ENCODE measurements at places on chromosomes 2 and 18.

- no peak for DNase-seq
These were observed 29.2 kb downstream of the MYO7B start for GRCh38 chr2:127564429-127565260.

- no peak for DNase-seq
These were observed 1.1 kb downstream of the PDIA6 start for GRCh38 chr2:10811517-10811916.

- no peak for DNase-seq
These were observed 5.7 kb upstream of the TET3 start for GRCh38 chr2:73979021-73979420.

GRCh38 chr2:47771211-47771610 lies 11.7 kb upstream of the MSH6 start:
- no peak for DNase-seq

GRCh38 chr18:48059455-48060010 lies 129.1 kb upstream of the SMAD2 start:
- no peak for DNase-seq

GRCh38 chr18:58697146-58697545 lies 25.9 kb downstream of the MALT1 start:
- no peak for DNase-seq

- no peak for DNase-seq
These were observed 46.8 kb upstream of the EML6 start for GRCh38 chr2:54676656-54677055.

DNA sequence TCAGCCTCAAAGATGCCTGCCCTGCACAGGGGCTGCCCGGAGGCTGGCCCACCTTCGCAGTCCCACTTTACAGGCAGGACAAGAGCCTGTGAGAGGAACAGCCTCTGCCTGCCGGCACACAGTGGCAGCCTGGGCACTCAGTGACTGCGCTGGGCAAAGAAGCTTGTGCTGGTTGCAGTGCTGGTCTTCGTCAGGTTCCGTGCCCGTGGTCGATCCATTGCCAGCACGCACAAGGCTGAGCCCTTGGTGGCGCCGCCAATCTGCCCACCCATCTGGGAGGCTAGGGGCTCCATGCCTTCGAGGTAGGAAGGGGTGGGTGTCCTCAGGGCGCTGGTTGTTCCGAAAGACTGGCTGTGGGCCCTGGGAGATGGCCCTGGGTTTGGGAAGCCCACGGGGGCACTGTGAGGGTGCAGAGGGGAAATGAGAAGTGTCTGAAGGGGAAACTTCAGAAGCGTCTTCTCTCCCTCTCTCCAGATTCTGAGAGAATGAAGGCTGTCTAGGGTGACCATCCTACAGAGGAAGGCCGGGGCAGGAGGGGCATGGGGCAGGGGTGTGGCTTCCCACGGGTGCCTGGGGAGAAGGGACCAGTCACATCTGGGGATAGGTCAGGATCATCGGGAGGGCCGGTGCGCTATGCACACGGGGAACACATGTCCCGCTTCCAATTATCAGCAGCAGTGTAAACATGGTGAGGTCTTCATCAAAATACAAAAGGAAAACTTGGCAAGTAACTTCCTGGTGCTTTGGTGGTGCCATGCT lies 49.1 kb upstream of the HS6ST1 start:
- no peak for DNase-seq

DNA sequence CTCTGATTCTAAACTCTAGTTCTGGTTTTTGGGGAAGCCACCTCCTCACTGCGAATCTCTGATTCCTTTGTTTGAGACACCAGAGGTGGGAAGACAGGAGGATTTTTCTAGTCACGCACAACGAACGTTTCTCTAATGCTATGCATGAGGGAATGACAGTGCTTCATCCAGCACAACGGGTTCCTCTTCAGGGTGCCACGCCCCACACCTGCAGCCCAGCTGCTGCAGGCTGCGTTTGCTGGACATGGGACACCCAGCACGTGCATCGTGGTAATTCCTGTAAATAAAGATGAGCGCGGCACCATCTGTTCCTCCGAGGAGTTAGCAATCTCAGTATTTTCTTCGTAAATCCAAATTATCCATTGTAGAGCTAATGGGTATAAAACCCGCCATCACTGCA lies 37.5 kb upstream of the TPO start:
- no peak for DNase-seq

DNA sequence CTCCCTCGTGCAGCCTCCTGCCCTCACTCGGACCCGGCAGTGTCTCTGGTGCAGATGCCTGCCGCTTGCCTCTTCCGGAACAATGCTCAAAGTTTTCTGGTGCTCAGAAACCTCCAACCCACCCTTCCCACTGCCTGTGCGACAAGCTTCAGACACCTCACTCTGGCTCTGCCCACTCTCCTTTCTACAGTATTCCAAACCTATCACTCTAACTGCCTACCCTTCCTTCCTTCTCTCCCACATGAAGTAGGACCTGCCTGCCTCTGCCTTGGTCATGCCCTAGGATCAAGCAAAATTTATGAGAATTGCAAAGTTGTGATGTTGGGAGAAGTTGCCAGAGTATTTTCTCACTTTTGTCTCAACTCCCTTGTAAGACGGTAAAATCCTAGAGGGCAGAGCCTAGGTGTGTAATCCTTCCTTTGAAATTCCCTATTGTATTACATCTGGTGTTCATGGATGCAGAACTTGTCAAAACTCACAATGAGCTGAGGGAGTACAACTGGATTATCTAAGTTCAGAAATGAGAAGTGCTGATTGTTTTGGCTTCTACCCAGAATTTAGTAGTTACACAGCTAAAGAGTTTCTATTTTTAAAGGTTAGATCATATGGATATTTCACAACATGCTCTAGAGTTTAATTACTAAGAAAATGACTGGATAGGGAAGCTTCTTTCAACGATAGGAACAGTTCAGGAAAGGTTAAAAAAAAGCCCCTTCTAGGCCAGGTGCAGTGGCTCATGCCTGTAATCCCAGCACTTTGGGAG lies 7.2 kb downstream of the NPC1 start:
- no peak for DNase-seq

DNA sequence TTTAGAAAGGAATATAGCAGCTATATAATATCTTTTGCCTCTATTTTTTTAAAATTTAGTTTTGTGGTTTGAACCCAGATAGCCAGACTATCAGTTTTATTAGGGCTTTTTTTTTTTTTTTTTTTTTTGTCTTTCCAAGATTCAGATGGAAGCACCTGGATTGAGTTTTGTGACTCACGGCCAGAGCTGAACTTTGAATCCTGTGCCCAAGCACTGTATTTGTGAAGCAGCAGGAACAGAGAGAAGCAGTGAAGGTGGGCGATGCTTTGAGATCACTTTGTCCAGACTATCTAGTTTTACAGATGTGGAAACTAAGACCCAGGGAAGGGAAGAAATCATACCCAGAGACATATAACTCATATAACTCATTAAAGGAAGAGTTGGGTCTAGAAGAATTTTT lies 33.9 kb downstream of the RPL37A start:
- no peak for DNase-seq
